ENCODE measurements at places on chromosomes 12 and 14.

- no peak for DNase-seq
These were observed 52.0 kb downstream of the RASSF9 start for GRCh38 chr12:85784096-85784720.

- DNase-seq = no peak
These were observed 18.6 kb downstream of the PEX5 start for GRCh38 chr12:7207866-7208625.

DNA sequence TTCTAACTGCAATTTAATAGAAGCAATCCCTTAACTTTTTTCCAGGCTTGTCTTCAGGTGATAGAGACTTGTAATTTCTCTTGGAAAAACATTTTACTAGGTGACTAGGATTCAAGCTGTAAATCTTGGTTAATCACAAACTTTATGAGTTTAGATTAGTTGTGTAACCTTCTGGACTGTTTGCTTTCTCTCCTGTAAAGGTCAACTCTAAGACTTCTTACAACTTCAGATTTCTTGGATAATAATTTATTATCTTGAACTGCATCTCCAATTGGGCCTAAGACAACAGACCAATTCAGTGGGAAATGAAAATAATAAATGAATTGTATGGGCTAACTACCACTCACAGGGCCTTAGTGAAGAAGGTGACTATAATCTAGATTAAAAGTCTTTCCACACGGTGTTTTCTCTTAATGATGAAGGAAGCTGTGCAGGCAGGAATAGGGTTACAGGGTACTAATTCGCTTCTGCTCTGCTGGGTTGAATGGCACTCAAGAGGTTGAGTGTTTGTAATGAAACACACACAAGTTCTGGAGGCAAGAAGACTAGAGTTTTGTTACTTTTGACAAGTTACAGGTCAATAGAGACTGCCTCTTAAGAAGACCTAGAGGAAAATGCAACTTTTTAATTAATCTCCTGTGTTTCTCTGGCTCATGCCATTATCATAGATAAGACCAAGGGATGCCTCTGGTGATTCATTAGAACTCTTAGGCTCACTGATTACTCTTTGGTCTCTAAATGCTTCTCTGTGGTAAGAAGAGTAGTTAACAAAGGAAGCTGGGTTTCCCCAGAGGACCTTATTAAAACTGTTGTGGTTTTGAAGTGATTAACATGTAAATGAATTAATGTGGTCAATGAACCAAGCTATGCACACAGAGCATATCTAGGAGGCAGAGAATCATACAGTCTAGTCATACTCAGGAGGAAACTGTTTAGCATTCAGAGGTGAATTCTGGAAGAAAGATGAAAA, 30.0 kb upstream of the OR4E1 start:
- peak; percentile 72 for DNase-seq

DNA sequence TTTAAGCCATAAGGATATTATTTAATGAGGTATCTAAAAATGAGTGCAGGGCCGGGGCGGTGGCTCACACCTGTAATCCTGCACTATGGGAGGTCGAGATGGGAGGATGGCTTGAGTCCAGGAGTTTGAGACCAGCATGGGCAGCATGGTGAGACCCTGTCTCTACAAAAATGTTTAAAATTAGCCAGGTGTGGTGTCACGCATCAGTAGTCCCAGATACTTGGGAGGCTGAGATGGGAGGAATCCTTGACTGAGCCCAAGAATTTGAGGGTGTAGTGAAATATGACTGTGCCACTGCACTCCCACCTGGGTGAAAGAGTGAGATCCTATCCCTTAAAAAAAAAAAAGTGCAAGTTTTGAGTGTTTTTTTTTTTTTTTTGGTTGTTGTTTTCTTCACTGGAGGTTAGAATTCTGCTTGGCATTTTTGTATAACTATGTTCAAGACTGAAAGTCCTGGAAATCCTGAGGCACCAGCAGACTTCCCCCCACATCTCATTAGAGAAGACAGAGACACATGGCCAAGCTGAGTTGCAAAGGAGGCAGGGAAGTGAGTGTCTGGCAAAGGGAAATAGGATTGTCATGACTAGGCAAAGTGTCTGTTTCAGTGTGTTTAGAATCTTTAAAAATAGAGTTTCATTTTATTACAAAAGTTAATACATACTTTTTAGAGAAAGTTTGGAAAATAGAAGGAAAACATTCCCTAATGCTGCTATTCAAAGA, 53.5 kb upstream of the DUSP6 start:
- DNase-seq = no peak

DNA sequence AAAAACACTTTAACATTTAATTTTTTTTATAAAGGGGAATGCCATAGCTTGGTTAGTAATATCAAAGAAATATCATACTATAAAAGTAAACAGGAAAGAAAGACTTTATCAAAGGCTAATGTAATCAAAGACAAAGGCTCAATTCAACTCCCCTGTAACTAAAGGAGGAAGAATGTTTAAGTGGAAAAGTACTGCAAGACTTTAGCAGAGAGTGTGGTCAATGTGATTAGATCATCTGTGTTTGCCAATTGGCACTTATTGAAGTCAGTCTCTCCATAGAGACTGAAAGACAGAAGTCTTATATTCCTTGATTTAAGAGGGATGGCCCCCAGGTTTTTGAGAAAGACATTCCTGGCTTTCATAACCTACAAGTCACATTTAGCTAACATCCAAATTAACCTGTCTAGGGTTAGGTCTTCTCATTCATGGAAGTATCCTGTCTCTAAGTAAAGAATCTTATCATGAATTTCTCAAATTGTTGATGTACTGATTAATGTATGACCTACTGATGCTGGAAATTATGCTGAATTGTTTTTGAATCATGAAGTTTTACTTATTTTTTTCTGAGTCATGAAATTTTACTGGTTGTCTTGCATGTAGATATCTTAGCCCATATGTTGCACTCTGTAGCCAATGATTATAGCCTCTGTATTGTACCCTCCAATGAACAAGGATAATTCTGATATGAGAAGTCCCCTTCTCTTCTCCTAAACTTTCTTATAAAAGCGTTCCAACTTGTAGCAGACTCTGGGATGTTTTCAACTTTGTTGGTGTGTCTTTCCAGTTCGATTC, 65.4 kb downstream of the ATXN7L3B start:
- no peak for DNase-seq

DNA sequence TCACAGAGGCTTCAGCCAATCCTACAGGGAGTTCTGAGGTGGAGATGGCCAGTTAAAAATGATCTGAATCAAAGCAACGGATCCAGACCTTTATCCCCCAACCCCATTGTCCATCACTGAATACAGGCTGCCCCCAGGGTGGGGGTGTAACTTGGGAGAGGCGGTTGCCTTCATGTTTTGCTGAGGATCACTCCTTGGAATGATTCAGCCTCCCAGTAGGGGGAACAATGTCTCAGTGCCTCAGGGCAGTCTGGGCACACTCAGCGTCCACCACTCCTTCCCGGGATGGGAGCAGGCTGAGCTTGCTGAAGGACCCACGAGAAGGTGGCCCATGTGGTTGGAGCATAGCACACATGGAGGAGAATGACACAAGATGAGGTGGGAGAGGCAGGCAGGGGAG, 60.2 kb downstream of the RFX4 start:
- DNase-seq = no peak

- DNase-seq = no peak
These were observed 7.8 kb downstream of the HIGD1C start for GRCh38 chr12:50960130-50960529.

DNA sequence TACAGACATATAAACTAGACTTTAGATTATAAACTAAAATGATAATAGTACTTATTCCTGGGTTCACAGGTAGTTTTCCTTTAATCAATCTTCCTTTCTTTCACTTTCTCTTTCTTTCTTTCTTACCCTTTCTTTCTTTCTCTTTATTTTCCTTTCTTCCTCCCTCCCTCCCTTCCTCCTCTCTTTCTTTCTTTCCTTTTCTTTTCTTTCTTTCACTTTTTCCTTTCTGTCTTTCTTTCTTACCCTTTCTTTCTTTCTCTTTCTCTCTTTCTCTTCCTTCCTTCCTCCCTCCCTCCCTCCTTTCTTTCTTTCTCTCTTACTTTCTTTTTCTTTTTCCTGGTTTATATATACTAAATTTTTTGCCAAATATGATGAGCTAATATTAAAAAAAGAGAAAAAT, 61.5 kb downstream of the CMKLR1 start:
- DNase-seq = no peak

DNA sequence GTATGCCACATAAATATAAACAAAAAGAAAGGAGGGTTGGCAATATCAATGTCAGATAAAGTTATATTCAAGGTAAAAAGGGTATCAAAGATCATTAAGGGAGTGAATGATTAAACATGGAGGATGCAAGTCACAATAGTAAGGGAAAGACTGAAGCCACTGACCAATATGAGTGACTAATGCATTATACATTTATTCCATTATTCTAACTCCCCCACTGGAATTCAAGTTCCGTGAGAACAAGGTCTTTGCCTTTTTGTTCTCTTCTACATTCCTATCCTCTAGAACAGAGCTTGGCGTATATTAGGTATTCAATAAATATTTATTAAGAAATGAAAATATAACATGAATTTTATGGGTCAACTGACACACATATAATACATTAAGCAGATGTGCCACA, 30.7 kb downstream of the MAP4K5 start:
- no peak for DNase-seq

- no peak for DNase-seq
These were observed 35.9 kb downstream of the SLC4A8 start for GRCh38 chr12:51460519-51460918.

- DNase-seq = no peak
These were observed 42.2 kb upstream of the ATP23 start for GRCh38 chr12:57899010-57899662.

DNA sequence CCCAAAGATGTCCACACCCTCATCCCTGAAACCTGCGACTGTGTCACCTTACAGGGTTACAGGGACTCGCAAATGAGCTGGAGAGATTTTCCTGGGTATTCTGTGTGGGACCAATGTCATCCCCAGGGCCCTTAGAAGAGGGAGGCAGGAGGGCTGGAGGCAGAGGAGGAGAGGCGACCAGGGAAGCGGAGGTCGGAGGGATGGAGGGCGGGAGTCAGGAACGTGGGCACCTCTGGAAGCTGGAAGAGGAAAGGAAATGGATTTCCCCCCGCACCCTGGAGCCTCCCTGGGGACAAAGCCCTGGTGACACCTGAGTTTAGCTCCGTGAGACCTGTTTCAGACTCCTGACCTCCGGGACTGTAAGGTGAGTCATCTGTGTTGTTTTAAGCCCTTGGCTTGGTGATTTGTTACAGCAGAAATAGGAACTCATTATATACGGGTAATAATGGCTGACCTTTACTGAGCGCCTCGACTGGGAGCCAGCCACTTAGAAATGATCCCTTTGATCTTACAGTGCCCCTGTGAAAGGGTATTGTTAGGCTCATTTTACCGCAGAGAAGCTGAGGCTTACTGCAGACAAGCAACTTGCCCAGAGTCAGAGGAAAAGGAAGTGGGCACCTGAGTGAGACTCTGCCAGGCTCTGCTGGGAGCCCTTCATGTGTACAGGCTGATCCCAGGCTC, 29.3 kb upstream of the FZD10 start:
- no peak for DNase-seq

- DNase-seq = no peak
These were observed 13.6 kb downstream of the IFT81 start for GRCh38 chr12:110137786-110138185.

DNA sequence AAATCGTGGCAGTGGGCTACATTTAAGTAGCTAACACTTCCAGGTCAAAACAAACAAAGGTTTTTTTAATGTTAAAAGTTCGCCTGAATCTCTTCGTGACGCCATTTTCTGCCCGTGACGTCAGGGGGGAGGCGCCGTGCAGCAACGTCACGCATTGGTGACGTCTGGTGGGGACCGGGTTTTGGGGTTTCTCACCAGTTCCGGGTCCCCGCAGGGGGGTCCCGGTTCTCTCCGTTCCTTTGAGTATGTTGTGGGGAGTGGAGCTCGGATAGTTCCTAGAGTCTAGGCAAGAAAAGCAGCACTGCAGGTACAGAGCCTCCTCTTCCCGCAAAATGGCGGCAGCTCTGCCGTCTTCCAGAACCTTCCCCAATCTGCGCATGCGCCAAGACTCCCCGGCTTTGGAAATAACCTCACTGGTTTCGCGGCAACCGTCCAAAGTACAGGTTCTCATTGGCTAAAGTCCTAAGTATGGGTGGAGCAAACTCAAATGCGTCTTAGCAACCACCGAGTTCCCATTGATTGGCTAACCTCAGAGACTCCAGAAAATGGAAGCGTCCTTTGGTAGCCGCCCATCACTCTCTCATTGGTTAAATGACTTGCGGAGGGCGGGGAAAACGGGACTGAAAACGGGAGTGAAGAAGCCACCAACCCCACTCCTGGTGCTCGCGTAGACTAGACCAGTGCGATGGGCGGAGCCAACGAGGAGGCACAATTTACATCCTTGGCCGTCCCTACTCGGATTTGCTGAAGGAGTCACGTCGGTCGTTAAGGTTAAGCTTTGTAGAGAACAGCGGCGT, at the start of gene RBM23:
RBM23 (minus strand) TSS at position 346 of the 797 bp plus-strand sequence.
- peak; percentile 100 for DNase-seq

DNA sequence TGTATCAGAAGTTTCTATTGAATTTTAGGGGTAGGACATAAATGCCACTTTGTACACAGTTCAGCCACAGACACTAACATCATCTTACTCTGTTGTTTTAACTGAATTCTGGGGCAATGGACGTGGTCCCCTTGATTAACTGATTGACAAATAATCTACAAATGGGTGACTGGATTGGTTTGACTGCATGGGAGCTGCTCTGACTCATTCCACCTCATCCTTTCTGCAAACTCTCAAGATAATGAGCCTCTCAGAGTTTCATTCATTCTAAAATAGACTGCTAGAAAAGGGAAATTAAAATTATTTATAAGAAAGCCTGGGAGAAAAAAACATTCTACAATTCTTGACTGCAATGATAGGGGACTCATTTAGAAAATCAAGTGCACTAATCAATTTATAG, 570.4 kb upstream of the SEL1L start:
- no peak for DNase-seq

- DNase-seq = no peak
These were observed 21.1 kb downstream of the TMEM117 start for GRCh38 chr12:43856972-43857371.

GRCh38 chr12:124369827-124370378, 75.0 kb downstream of the RFLNA start:
- DNase-seq = no peak

GRCh38 chr12:109109746-109110350, 6.5 kb upstream of the ACACB start:
- no peak for DNase-seq

- no peak for DNase-seq
These were observed 10.0 kb upstream of the NR1H4 start for GRCh38 chr12:100463661-100464060.

GRCh38 chr14:99062772-99063418, 209.1 kb downstream of the BCL11B start:
- DNase-seq = no peak
